SK-MEL-5 (cell line): ENCODE measurements at places on chromosomes 3 and 15.

GRCh38 chr15:80816936-80817335, 37.8 kb downstream of the CEMIP start:
- no peak for DNase-seq

GRCh38 chr3:60622349-60622748, 628.9 kb downstream of the FHIT start:
- DNase-seq = no peak

- DNase-seq = peak; percentile 64
Measured at GRCh38 chr3:129824926-129825541, 68.5 kb downstream of the TMCC1 start.

DNA sequence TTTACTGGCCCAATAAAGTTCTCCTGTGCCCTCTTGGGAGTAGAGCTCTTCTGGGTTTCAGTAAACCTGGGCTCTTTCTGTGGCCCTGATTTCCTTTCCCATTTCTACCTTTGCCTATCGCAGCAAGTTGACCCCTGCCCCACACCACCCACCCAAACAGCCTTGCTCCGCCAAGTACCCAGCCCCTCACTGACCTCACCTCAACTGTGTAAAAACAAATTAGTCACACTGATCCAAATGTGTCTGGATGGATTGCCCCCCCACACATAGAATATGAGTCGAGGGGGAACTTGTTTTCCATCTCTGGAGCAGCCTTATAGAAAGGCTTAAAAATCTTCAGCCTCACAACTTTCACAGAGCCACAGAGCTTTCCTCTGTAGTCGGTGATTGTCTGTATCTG, 28.6 kb upstream of the VEPH1 start:
- no peak for DNase-seq

GRCh38 chr15:100123611-100124010, 218.2 kb downstream of the ADAMTS17 start:
- no peak for DNase-seq
